ENCODE measurements at places on chromosomes 5 and 9.

- no peak for DNase-seq
Observed at GRCh38 chr5:26569241-26569928, 469.0 kb downstream of the CDH9 start.

GRCh38 chr5:142512043-142513042 lies 173.5 kb downstream of the FGF1 start:
- no peak for DNase-seq

DNA sequence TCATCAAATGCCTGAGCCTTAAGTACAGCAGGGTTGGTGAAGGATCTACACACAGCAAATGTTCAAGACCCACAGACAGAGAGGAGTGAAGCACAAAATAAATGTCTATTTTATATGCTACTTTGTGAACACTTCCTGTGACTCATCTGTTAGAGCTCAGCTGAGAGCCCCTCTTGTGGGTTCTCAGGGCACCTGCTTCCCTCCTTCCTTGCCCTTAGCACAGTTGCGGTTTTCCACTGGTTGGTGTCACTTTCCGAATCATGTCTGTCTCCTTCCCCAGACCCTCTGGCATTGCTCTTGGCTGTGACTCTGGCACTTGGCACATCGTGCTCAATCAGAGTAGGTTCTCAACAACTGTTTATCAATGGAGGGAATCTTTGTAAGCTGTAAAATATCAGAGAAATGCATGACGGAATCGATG lies 128.5 kb upstream of the STC2 start:
- no peak for DNase-seq

DNA sequence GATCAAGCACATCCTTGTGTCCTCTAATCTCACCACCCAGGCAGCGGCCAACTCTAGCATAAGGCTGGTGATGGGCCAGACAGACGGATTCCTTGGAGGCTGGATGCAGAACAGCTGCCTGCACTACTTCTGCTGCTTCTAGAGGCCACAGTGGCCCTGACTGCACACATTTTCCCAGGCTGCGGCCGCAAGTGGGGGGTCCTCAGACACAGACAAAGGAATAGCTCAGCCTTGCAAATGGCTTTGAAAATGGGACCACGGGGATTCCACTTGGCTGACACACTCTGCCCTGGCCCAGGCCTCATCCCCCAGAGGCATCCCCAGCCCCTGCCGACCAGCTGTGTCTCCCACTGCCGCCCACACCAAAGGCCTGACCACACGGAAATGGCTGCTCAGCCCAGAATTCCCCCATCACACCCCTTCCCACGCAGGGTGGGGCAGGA lies 540.8 kb downstream of the BNC2 start:
- DNase-seq: no peak

GRCh38 chr5:3593771-3594509 lies 1.7 kb upstream of the IRX1 start:
- DNase-seq: no peak

DNA sequence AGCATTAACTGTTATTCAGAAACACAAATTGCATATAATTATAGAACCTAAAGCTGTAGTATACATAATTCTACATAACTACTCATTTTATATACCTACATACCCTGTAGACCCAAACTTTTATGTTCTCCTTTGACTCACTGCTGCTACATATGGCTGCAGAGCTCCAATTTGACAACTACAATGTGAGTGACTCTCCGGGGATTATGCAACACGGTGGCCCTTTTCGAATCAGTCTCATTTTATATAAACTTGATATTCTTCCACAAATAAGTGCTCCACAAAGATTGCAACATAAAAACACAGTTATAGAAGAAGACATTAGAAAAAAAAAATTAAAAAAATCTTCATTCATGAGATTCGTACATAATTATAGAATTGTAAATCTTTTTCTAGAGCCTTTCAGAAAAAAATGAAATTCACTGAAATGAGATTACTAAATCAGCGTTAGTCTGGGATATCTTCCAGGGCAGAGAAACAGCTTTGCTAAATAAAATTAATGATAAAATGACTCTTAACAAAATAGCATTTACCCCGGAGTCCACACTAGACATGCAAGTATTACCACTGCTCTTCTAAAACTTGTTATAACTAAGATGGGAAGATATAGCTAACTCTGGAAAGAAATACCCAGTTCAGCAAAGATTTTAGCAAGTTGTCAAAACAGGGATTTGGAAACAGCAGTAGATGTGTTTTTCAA lies 52.6 kb downstream of the SRFBP1 start:
- no peak for DNase-seq
